Islet precursor cell (in vitro differentiated cells): ENCODE measurements at places on chromosomes 13 and 19.

GRCh38 chr19:28940751-28941500 lies 272.0 kb downstream of the UQCRFS1 start:
- no peak for DNase-seq

DNA sequence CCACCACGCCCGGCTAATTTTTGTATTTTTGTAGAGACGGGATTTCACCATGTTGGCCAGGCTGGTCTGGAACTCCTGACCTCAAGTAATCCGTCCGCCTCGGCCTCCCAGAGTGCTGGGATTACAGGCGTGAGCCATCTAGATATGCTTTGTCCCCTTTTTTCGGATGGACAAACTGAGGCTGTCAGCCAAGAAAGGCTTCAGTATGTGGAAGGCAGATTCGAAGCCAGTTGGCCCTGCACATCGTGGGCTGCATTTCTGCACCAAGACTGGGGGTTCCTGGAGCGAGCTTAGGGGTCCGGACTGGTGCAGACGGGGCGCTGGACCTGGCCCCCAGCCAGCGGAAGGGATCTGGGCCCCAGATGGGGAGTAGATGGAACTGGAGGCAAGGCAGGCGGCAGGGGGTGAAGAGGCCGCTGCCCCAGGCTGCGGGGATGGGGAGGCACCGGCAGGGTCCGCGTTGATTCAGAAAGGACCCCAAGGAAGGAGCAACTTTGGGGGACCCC lies 9.7 kb upstream of the JUND start:
- DNase-seq = no peak

DNA sequence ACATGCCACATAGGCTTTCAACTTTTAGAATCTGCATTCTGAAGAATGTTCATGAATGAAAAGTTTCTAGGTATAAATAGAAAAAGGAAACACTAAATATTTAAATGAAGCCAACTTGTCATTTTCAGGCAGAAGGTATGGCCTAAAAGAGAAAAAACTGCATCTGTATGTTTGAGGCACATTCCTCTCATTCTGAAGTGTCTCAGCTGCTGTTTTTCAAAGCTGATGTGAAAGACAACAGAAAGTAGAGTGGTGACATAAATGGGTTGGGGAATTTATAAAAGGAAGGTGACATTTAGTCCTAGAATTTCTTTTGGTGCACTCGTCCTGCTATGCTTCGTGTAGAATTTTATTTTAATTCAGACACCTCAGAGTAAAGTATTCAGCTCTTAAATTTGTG lies 539.6 kb upstream of the SLITRK5 start:
- no peak for DNase-seq

DNA sequence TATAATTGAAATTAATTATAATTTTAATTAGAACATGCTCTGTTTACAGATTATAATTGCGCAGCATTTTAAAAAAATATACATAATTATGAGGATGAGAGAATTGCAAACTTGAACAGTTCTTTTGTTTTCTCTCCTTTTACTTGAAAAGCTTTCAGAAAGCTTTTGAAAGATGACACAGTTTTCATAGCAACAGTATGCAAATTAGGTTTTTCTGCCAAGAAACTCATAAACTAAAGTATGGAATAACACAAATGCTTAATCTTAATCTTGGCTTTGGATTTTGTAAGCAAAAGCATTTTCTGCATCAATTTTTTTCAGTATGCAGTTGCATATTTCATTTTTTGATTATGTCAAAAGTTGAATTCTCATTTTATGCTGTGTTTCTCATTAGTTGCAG lies 32.8 kb upstream of the AKAP11 start:
- DNase-seq = no peak

DNA sequence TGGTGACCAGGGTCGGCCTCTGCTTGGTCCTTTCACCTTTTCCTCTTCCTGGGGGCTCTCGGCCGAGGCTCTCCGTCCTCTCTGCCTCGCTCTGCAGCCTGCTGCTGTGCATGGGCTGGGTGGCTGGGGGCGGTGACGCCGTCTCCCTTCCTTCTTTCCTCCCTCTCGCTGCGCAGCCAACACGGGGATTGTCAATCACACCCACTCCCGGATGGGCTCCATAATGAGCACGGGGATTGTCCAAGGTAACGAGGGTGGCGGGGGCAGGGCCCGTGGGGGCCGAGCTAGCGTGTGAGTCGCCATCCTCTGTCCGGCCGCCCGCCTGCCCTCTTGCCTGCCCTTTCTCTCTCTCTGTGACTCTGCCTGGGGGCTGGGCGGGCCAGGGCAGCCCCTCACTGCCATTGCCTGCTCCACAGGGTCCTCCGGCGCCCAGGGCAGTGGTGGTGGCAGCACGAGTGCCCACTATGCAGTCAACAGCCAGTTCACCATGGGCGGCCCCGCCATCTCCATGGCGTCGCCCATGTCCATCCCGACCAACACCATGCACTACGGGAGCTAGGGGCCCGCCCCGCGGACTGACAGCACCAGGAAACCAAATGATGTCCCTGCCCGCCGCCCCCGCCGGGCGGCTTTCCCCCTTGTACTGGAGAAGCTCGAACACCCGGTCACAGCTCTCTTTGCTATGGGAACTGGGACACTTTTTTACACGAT lies 7.1 kb downstream of the YIPF2 start:
- DNase-seq = no peak

- no peak for DNase-seq
These were observed 183.3 kb downstream of the HS6ST3 start for GRCh38 chr13:96273196-96273595.

DNA sequence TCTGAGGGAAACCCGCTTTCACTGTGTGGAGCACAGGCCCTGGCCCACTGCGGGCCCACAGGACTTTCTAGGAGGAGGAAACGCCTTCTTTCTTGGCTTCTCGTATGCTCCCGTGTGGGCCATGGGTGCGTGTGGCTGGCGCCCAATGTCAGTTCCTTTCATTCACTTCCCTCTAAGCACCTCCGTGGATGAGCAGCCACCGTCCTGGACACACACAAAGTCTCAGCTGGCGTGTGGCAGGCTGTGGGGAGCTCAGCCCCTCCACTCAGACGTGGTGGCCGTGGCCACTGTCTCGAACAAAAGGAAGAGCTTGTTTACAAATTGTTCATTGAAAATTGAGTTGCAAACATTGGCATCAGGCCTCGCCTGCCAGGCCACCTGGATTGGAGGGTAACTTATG lies 240.0 kb upstream of the SGCG start:
- peak; percentile 42 for DNase-seq

GRCh38 chr19:1860042-1860775 lies 3.2 kb downstream of the KLF16 start:
- peak; percentile 78 for DNase-seq

GRCh38 chr19:42313096-42313839 lies at the start of gene TMEM145:
TMEM145 (plus strand) TSS chr19:42313309; CDS start chr19:42313377, 68 bp downstream.
- DNase-seq = peak; percentile 78

- no peak for DNase-seq
These were observed 1091.2 kb downstream of the SLITRK1 start for GRCh38 chr13:82791035-82791434.

- no peak for DNase-seq
These were observed 28.7 kb downstream of the GJA3 start for GRCh38 chr13:20132052-20132634.

DNA sequence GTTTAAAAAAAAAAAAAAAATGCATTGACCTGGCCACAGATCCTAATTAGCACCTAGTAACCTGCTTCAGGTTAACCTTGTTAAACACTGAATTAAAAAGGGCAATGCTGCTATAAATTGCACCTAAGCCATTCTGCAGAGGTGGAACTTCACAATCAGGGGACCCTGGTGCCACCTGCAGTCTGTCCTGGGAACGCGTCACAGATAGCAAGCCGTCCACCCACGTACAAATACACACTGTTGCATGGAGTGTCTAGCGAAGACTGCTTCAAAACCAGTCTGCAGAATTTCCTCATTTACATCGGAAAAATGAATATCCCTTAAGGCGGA lies 169.3 kb downstream of the COL4A1 start:
- no peak for DNase-seq

DNA sequence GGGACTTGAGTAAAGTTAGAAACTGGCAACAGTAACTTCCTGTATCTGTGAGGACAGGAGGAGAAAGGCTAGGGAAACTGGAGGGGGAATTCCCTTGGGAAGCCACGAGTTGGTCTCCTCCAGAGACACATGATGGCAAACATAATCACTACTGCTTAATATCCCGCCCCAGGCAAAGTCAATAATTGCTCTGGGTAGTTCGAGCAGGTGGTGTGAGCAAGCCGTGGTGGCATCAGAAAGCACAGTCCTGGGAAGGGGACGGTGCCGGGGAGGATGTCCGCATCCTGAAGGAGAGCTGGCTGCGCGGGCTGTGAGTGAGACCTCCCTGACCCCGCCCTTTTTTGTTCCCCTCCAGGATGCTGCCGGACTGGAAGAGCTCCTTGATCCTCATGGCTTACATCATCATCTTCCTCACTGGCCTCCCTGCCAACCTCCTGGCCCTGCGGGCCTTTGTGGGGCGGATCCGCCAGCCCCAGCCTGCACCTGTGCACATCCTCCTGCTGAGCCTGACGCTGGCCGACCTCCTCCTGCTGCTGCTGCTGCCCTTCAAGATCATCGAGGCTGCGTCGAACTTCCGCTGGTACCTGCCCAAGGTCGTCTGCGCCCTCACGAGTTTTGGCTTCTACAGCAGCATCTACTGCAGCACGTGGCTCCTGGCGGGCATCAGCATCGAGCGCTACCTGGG lies 1.4 kb downstream of the FFAR2 start:
- DNase-seq = no peak

DNA sequence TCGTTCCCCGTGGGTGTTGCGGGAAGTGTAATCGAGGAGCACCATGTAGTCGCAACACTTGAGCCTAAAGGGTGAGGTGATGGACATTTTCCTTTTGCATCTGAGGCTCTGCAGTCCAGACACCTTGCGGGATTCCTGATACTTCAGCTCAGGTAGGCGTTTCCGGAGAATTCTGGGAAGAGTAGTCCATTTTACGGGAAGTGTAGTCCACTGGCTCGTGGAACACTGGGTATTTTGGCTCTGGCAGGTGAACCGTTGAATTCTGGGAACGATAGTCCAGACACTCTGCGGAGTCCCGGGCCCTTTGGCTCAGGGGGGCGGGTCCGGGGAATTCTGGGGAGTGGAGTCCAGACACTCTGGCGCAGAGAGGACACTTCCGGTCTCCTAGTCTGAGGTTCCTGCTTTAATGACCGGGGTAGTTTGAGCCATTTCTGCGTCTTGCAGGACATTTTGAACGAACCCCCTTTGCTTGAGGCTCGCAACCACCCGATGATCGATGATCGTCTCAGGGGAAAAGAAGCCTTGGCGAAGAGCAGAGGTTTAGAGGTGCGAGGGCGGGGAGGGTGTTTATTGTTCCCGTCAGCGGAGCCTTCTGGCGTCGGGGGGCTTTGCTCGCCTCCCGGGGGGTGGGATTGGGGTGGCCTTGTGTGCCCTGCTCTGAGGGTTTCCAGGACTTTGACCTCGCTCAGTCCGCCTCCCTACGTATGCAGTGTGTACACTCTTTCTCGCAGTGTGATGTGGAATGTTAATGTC lies at the start of gene ZNF223:
TSS of gene ZNF223 (plus strand) at position 387 of the 753 bp plus-strand sequence. CDS start 3,141 bp downstream, outside the sequence.
- DNase-seq = peak; percentile 98

DNA sequence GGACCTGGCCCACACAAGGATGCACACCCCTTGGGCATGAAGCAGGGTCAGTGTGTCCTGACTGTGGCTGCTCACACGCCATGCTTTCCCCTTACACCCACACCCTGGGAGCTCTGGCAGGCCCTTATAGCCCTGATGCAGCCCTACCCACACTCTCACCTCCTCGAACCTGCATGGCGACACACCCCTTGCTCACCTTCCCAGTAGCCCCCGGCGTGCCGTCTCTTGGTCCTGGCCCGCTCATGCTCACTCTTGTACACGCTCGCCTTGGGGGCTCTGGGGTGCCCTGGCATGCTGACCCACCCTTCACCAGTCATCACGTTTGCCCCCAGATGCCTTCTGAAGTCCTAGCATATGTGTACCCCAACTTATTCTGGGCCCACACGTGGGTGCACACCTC lies 56.1 kb downstream of the MAP4K1 start:
- no peak for DNase-seq

- DNase-seq = no peak
These were observed 35.3 kb downstream of the MPHOSPH8 start for GRCh38 chr13:19668778-19669177.

- no peak for DNase-seq
These were observed 78.8 kb downstream of the RAP2A start for GRCh38 chr13:97512732-97513131.

DNA sequence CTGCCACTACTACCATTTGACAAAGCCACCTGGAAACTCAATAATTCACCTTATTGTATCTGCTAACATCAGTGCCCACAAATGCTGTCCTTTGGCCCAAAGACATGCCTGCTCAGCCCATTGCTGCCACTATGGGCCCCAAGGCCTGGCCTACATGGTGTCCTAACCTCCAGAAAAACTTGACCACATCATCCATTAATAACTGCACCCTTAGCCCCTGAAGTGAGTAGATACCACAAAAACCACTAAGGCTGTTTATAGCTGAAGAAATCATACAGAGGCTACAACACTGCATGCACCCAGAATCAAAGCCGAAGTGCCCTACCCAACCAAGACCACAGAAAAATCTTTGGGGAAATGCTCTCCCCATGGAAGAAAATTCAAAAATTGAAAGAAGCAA lies 932.8 kb upstream of the SLITRK6 start:
- no peak for DNase-seq

DNA sequence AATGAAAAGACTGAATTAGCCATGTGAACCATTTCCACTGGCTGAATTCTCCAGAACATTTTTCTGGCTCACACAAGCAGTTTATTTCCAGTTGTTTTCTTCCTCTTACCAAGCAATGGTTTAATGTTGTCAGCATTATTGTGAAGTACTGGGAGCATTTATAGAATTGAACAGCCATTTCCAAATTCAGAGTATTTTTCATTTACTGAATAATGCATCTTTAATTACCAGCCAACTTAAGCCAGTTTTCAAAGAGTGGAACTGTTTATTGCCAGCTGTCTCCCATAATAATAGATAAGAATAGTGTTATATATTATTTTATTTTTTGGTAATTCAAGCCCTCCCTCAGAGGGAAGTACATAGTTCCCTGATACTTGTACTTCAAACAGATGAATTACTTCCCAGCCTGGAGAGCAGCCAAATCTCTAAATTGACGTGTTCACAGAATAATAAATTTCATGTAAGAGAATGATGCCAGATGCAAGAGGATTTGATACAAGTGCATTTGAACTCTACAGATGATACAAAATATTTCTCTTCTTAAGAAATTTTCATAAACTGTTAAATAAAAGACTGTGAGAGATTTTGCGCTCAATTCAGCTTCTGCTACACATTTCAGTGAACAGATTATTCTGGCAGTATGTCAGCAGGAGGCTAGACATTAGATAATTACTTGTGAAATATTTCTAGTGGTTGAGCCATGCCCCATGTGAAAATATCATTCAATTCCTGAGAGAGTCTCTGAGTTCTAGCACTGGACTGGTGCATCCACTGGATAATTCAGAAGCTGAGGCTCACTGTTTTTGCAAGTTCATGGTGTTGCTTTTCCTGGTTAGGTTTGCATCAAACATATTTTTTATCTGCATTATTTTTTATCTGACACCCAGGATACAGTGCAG lies 315.9 kb downstream of the SLC7A1 start:
- no peak for DNase-seq

DNA sequence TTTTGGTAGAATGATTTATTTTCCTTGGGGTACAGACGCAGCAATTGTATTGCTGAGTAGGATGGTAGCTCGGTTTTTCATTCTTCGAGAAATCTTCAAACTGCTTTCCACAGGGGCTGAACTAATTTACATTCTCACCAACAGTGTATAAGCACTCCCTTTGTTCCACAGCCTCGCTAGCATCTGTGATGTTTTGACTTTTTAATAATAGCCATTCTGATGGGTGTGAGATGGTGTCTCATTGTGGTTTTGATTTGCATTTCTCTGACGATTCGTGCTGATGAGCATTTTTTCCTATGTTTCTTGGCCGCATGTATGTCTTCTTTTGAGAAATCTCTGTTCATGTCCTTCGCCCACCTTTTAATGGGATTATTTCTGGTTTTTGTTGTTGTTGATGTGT lies 54.8 kb upstream of the UQCRFS1 start:
- no peak for DNase-seq
